Ecto neural progenitor cell (in vitro differentiated cells): ENCODE measurements at places on chromosomes 1 and 21.

GRCh38 chr21:25581582-25581981, 25.7 kb downstream of the MRPL39 start:
- DNase-seq: no peak

DNA sequence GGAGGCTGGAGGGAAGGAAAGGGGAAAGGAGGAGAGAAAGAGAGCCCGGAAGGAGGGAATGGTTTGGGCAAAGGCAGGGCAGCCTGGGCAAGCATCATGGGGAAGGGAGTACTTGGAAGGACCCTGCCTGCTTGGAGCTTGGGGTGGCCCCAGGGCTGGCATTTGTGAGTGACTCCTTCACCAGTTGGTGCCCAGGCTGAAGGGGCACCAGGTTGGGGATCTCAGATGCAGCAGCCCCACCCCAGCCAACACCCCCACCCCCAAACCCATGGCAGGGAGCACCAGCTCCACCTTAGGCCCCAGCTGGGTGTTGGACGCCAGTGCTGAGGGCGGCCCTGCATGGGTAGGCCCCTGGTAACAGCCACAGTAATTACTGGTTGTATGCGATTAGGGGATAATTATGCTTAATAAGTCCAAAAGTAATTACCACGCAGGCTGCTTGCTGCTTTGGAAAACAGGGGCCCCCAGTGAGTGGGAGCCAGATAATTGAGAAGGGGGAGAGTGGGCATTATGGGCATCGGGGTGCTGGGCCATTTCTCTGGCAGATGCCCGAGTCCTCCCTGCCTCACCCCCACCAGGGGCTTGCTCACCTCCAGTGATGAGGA, 78.3 kb downstream of the VWA5B1 start:
- DNase-seq: no peak

GRCh38 chr1:214330222-214330621, 49.3 kb downstream of the SMYD2 start:
- DNase-seq: no peak

DNA sequence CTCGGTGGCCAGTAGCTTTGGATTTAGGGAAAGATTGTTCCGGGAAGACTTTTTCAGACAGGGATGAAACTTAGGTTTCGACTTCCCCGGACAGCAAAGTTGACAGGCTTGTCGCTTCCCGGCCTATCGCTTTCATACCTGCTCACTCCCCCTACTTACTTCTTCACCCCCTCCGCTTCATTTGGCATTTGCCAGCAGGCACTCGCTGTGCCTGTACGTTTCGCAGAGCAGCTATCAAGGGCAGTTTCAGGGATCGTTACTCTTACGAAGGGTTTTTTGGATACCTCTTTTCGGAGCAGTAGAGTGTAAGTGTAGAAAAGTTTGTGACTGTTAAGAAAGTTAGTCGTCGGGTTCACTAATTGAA, 393 bp downstream of the BLZF1 start:
- DNase-seq: peak; percentile 41

- DNase-seq: no peak
Measured at GRCh38 chr1:4396551-4396950, 257.9 kb upstream of the AJAP1 start.

- DNase-seq: no peak
Measured at GRCh38 chr1:116743535-116743934, 10.7 kb upstream of the CD2 start.

DNA sequence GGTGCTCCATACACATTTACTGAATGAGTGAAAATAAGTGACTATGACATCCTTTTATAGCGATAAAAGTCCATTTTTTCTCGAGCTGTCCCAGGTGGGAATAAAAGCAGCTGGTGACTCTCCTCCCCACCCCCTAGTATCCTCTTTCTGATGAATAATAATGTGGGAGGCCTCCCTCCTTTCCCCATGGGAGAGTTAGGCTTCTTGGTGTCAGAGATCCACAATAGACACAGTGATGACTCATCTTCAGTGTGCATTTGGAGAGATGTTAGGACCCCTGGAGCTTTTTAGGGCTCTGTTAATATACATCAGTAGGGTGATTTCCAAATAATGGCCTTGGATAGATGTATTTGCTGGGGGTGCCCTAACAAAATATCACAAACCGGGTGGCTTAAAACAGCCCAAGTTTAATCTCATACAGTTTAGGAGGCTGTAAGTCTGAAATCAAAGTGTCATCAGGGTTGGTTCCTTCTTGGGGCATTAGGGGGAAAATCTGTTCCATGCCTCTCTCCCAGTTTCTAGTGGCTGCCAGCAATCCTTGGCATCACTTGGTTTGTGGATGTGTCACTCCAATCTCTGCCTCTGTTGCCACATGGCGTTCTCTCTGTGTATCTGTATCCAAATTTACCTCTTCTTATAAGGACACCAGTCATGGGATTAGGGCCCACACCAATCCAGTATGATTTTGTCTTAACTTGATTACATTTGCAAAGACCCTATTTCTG, 4.4 kb upstream of the PHC2 start:
- no peak for DNase-seq

- peak; percentile 94 for DNase-seq
Measured at GRCh38 chr1:30085811-30086770, 637.3 kb downstream of the MATN1 start.
